Stimulated activated CD4-positive, alpha-beta T cell treated with anti-CD3 and anti-CD28 coated beads, Interleukin-15, amount 100 ng/mL, for 1 hour (primary cell): ENCODE measurements at places on chromosomes 11 and 22.

DNA sequence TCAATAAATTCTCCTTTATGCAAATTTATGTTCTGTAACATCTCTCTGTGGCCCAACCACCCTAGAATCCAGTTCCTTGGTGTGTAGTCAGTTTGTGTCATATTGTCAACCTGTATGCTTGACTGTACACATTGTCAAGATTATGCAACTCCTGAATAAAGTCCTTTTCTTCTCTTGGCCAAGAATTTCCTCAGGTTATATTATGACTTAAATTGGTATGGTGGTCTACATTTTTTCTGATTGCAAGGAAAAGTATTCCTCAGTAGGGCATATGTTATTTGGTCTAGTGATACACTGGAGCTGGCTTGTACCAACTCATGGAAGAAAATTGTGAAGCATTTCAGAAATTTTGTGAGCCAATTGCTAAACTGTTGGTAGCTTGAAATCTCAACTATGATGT lies 482.8 kb upstream of the CHORDC1 start:
- no peak for DNase-seq

DNA sequence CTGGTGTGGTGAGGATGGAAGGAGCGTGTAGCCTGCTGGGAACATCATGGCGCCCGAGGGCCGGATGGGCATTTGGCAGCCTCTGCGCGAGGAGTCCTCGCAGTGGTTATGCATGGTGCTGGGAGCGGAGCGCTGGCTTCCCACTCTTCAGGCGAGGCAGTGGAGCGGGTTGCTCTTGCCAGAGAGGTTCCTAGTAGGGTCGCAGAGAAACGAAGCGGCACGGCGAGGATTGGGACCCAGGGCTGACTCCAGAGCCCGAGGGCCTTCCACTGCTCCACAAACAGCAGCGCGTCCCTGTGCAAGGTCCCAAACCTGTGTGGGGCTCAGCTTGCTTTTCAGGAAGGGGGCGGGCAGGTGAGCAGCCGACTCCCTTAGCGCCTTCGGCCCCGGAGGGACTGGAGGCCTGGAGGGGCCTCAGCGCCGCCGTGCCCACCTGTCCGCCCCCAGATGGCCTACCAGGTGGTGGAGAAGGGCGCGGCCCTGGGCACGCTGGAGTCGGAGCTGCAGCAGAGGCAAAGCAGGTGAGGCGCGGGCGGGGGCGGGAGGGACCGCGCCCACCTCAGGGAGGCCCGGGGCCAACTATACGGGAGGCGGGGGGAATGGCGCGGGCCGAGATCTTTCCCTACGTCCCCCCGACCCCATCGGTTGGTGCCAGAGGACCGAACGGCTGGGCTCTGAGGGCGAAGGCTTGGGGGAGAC lies 7.2 kb downstream of the ATG16L2 start:
- DNase-seq, result no peak

- DNase-seq, result no peak
These were observed 214.6 kb downstream of the NTM start for GRCh38 chr11:131584785-131585592.

GRCh38 chr11:13687271-13687670 lies 18.8 kb downstream of the FAR1 start:
- DNase-seq, result no peak

- no peak for DNase-seq
These were observed 125.9 kb upstream of the SYT13 start for GRCh38 chr11:45412051-45412471.

DNA sequence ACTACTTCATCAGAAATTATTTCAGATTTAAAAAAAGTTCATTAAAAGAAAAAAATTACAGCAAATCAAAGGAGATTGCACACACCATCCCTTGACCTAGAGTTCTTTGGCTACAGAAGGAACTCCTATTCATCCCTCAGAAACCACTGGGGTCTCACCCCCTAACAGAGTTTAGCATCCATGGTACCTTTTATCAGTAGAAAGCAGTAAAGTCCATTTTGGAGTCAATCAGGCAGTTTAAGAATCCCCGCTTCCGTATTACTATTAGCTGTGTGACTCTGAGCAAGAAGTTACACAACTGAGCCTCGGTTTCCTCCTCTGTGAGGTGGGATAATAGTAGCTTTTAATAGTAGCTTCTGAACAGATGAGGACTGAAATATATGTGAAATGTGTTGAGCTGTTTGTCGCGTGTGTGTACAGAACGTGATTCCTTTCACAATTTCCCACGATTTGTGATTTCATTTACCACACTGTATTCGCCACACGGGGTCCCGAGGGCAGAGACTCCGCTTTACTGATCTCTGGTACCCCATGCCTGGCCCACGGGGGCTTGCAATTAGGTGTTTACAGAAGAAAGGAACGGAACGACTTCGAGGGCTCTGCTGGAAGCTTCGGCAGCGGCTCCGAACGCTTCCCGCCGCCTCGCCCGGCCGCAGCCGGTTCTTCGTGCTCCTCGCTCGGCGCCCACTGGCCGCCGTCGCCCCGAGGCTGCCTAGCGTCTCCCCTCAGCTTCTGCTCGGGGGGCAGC lies 72.5 kb upstream of the ZBED5 start:
- no peak for DNase-seq

DNA sequence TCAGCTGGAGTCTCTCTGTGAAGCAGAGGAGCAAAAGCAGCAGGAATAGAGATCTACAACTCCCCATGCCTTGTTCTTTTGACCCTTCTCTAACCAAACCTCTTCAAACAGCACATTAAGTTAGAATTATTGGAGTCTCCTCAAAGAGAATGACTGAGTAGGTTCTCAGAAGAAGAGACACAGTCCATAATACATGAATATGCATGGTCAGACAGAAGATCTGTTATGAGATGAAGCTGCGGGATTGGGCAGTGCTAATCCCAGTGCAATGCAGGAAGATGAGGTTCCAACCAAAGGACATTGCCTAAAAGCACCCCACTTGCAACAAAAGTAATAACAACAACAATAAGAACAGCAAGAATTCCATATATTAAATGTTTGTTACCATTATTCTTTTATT lies 887.9 kb upstream of the TENM4 start:
- no peak for DNase-seq

- no peak for DNase-seq
These were observed 78.7 kb downstream of the ENTHD1 start for GRCh38 chr22:39814899-39815298.

- DNase-seq, result no peak
These were observed 4.6 kb downstream of the TNRC6B start for GRCh38 chr22:40182231-40182835.

GRCh38 chr22:37024339-37025157 lies 5.0 kb downstream of the MPST start:
- no peak for DNase-seq

DNA sequence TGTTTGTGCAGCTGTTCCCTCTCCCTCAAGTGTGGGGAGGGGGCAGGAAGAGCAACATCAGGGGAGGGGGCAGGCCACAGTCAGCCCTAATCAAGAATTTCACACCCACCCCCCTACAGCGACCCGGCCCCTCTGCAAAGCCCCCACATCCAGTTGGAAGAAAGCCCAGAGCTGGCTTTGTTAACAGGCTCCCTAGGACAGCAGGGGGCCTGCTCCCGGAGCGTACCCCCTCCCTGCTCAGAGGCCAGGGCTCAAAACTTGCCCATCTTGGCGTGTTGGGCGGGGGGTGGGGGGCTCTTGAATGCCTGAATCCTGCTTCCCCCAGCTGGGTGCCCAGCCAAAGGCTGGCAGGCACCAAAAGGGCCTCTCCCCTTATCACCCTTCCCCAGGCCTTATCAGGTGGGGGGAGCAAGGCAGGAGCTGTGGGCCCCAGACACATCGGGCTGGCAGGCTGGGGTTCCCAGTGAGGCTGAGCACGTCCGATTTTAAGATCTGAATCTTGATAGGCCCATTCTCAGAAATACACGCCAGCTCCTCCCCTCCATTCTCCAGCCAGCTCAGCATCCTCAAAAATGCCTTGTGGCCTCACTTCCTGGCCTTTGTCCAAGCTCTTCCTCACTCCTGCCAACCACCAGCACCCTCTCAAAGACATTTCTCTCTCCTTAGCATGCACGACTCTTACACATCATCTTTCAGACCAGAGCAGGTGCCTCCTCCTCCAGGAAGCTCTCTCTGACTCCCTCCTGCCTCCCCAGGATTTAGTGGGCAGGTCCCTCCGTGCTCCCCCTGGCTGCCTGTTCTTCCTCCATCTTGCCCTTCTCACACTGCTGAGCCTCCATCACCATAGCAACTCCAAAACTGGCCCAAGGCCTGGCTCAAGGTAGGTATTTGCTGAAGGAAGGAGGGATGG lies 384.8 kb downstream of the MN1 start:
- DNase-seq, result no peak

GRCh38 chr11:128552783-128553661 lies 34.3 kb downstream of the ETS1 start:
- DNase-seq, result no peak

GRCh38 chr22:22371031-22371541 lies 126.5 kb downstream of the VPREB1 start:
- DNase-seq, result no peak

DNA sequence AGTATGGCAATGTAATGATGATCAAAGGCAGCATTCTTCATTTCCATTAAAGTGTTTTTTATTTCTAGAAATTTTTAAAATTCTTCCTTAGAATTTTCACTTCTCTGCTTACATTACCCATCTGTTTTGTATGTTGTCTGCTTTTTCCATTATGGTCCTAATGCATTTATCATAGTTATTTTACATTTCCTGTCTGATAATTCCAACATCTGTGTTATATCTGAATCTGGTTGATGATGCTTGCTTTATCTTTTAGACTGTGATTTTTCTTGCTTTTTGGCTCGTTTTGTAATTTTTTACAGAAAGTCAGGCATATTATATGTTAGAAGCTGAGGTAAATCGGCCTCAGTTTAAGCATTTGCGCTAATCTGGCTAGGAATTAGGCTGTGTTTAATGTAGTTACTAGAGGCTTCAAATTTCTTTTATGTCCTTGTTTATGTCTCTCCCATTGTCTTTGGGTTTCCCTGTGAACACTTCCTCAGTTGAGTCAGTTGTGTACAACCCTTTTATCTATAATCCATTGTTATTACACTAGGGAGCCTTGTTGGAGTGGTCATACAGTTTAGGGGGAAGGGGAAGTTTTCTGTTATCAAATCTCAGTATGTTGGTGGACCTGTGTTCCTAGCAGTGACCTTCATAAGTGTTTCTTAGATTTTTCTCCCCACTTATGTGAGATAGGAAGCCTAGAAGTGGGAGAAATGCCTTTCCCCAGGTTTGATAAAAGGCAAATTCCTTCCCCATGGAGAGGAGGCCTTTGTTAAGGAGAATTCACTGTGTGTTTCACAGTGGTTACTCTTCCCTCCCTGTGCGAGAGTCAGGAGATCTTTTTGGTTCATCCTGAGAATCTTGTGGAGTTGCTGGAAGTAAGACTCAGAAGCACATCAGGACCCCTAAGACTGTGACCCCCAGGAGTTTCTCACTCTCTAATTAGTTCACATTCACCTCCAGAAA lies 437.5 kb downstream of the INSC start:
- no peak for DNase-seq

- no peak for DNase-seq
These were observed 40.3 kb upstream of the SHISAL1 start for GRCh38 chr22:44353041-44353440.

DNA sequence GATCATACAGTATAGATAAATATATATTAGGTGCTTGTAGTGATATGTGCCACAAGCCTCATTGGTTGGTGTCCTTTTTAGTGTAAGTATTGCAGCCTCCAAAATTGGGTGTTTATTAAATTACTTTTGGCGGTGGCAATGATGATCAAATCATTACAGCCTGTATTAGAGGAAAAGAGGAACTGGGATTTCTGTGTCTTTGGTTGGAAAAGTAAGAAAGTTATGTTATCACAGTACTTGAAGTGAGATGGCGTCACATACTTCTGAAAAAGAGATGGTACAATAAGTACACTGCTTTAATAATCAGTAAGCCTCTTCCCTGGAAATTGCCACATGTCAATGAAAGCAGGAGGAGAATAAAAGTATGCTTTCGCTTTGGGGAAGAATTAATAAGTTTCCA lies 523 bp upstream of the MPZL3 start:
- DNase-seq, result no peak

- no peak for DNase-seq
These were observed 44.9 kb downstream of the ARHGAP8 start for GRCh38 chr22:44797181-44797725.

- no peak for DNase-seq
These were observed at the start of gene SPDYC for GRCh38 chr11:65170058-65170534. SPDYC (plus strand) TSS chr11:65170233; CDS start chr11:65171358, 1,125 bp downstream.

- DNase-seq, result no peak
These were observed 217.7 kb downstream of the MN1 start for GRCh38 chr22:27583856-27584255.

GRCh38 chr11:87422566-87422965 lies 384.8 kb downstream of the TMEM135 start:
- DNase-seq, result no peak

DNA sequence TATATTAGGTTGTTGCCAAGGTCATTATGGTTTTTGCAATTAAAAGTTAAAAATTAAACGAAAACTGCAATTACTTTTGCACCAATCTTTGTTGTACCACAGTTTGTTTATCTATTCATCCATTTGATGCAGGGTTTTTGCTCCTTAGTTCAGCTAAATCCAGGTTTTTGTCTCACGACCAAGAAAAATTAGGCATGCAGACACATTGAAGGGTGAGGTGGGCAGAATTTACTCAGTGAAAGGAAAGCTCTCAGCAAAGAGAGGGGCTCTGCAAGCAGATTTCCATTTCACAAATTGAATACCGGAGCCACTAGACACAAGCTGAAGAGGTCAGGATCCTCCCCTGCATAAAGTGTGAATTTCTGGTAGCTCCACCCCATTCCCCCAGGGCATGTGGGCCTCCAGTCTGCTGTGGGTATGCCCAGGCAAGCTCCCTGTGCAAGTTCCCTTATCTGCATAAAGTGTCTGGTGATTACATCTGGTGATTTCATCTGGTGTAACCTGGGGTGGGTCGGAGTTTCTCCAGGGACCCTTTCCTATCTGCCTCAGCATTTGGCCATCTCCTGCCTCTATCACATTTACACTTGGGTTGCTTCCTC lies 33.3 kb downstream of the APOL6 start:
- DNase-seq, result no peak

DNA sequence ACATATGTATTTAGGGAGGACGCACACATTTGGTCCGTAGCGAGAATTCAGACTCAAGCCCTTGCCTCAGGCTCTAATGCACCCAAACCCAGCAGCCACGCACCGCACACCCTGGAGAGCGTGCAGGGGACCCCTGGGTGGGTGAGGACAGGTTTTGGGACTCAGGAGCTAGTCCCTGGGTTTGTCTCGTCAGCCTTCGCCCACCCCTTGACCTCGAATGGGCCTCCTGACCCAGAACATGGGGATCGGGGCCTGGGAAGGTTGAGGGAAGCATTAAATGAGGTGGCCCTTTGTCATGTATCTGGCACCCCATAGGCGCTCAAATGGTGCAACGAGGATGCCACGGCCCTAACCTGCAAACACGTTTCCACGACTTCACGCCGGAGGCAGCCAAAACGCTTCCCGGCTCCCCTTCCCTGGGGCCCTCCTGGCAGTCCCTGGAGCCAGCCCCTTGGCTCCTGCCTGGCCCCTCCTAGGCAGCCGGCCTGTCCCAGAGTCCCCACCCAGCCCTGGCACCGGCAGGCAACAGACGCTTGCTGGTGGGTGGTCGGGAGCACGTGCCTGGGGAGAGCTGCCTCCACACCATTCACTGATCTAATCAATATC lies 5.5 kb upstream of the LINC01488 start:
- no peak for DNase-seq
